ENCODE measurements at places on chromosomes 13 and 19. TPM values are rescaled to one million over a fixed set of nuclear protein-coding genes. Genes with fewer than 3 reads are reported as not detected.
A peak's percentile ranks its signal among the peaks of the same experiment; 100 is the strongest.

The C19orf18 gene
- not detected for total RNA-seq

The FBN3 gene
- 23.2 TPM for total RNA-seq

The SULT2A1 gene
- not detected for total RNA-seq

- DNase-seq = peak; percentile 35
Measured at GRCh38 chr19:21314676-21315075, 14.5 kb downstream of the ZNF708 start.
